Heart left ventricle (tissue), 16 donors: ENCODE measurements at places on chromosomes 5 and 9. TPM values are rescaled to one million over a fixed set of nuclear protein-coding genes. Genes with fewer than 3 reads are reported as not detected.

- no peak for DNase-seq
These were observed 68.1 kb upstream of the SPIN1 start for GRCh38 chr9:88319936-88320747.

DNA sequence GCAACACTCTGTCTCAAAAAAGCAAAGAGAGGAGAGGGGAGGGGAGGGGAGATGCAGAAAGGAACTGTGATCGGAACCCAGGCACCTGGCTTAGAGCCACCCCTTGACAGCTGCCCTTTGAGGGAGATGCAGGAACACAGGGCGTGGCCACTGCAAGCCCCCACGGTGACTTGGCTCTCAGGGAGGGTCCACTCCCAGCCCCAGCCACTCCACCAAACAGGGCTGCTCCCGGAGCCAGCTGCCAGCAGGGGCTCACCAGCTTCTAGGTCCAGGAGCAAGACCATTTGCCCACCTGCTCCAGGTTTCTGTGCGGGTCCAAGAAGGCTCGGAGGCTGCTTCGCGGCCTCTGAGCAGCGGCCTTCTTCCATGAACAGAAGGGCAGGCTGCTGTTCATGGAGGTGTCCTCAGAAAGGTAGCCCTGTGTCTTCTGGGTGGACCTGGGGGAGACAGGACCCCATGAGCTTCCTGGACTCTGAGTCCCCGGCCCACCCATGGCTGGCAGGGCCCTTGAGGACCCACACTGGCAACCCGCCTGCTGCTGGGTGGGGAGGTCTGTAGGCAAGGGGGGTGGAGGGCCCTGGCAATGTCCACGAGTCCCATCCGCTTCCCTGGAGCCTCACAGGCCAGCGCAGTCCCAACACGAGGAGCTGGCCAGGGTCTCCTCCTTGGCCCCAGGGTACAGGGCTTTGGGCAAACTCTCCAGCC, 7.9 kb downstream of the C9orf50 start:
- no peak for DNase-seq

DNA sequence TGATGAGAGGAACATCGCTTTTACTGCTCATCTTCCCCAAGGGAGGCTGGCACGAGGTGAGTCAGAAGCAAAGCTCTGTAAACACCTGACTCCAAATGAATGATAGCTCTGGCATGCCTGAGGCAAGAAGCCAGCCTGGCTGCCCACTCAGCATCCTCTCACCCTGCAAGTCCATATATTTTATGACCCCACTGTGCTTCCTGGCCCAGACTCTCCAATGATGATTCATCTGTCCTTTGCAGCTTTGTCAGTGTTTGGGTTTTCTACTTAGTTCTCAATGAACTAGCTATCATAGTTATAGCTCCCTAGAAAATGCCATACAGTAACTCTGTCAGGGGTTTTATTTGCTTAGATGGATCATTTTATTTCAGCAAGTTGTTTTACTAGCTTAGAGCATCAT, 52.1 kb upstream of the FSTL4 start:
- no peak for DNase-seq

ZNF354C gene
- total RNA-seq = 3.5 TPM

DNA sequence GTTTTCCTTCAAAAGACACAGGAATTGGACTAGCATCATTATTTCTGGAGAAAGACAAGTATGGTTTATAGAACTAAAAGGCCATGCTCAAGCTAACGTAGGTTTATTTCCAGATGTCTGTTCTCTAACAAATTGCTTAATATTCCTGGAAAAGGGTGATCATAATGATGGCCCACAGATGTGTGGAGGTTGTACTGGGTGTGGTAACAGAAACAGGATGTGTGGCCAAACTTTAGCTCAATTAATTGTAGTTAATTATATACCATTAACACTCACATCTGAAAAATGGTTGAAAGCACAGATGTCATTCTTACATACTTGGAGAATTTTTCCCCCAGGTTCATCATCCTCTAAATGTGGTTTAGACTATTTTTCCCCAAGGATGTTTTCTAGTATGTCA, 292.7 kb upstream of the RASA1 start:
- no peak for DNase-seq
